LHCN-M2 (cell line): ENCODE measurements at places on chromosomes 7 and 10.

GRCh38 chr7:117385363-117386109 lies 41.8 kb downstream of the ASZ1 start:
- peak; percentile 18 for DNase-seq

- no peak for DNase-seq
Measured at GRCh38 chr10:113986316-113986715, 57.4 kb upstream of the ADRB1 start.

- no peak for DNase-seq
Measured at GRCh38 chr7:133919810-133920209, 207.3 kb upstream of the LRGUK start.

GRCh38 chr7:137850972-137851945 lies 4.5 kb upstream of the DGKI start:
- DNase-seq: peak; percentile 49

- no peak for DNase-seq
Measured at GRCh38 chr10:69712342-69712741, 82.3 kb downstream of the FAM241B start.

GRCh38 chr7:99374111-99375064 lies at the start of gene ARPC1B:
ARPC1B (plus strand) TSS chr7:99374730; CDS start chr7:99385715, 10,985 bp downstream.
- DNase-seq: peak; percentile 70

GRCh38 chr7:95330204-95330960 lies 6.0 kb upstream of the PON1 start:
- DNase-seq: peak; percentile 85

DNA sequence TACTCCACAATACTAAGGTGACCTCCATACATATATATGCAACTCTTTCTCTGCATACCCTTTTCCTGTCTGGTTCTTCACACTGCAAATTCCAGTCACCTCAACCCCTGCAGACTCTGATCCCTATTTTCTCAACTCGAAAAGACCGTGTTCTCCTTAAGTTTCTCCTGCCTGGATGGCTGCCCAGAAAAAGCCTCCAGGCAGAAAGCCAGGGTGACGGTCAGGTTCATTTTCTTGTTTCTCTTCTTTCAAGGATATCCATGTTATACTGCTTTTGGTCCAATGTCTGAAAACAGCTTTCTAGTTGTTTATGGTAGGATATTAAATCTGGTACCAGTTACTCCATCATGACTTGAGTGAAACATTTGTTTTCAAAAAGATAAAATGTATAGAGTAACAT lies 267.8 kb upstream of the MYO3A start:
- DNase-seq: no peak

DNA sequence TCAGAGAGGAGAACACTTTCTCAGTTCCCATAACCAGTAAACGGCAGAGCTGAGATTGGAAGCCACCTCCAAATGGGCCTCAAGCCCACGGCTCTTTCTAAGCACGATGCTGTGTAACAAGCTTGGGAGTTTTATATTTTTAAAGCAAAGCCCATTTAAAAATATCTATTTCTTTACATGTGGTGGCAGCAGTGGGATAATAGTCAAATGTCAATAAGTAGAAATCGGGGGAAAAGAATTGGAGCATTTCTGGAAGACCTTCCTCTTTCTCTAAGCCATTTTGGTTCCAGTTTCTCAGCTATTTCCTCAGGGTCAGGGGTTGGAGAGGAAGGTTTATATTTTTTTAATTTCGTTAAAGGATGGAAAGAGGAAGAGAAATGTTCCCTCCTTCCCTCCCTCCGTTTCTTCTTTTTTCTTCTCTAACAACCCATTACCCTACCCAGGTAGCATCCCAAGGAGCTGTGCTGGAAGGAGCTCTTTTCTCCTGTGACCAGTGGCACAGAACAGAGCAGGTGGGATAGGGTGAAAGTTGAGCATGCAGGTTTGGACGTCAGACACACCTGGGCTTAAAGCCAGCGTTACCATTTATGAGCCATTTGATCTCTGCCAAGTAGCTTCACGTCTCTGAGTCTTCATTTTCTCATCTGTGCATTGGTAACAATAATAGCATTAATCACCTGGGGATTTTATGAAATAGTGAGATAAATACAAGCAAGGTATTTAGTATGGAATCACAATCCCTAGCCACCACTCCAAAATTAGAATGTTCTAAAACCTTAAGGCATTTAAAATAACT lies 515.7 kb downstream of the RPS24 start:
- no peak for DNase-seq

- no peak for DNase-seq
Measured at GRCh38 chr7:94222516-94222915, 172.2 kb upstream of the COL1A2 start.

- peak; percentile 70 for DNase-seq
Measured at GRCh38 chr7:1562597-1563051, 6.6 kb upstream of the TMEM184A start.

- DNase-seq: no peak
Measured at GRCh38 chr7:1263391-1263951, 30.8 kb downstream of the UNCX start.

GRCh38 chr10:82961864-82962263 lies 1086.9 kb downstream of the NRG3 start:
- no peak for DNase-seq

DNA sequence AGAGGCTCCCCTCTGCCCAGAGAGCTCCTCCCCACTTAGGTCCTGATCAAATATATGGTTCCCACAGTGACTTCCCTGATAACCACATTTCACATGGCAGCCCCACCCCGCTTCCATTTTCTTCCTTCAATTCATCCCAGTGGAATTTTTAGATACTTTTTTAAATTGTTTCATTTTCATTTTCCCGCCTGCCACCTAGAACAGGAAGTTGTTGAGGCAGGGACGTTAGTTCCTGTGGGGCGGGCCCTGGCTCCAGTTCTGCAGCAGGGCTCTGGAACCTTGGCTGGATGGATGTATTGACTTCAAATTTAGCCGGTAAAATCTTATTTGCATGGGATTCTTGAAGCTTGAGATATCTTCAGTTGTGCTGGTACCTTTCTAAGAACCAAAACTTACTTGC lies 226.6 kb downstream of the PAXIP1 start:
- DNase-seq: no peak

DNA sequence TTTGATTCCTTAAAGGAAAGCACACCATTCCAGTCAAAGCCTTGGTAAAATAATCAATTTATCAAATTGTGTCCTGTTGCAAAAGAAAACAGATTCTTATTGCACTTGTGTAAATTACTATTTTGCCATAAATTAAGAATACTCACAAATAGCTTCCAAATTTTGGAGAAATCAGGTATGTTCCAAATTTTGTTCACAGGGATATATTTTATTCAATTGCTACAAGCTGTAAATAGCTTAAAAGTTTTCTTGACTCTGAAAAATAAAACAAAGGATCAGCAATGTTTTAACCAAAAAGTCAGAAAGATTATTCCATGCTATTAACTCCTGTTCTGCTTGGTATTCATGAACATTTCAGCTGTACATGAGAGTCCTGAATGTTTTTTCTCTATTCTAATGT lies 47.4 kb upstream of the CHST3 start:
- DNase-seq: no peak

- DNase-seq: no peak
Measured at GRCh38 chr7:22343071-22343470, 13.9 kb downstream of the RAPGEF5 start.

- peak; percentile 92 for DNase-seq
Measured at GRCh38 chr10:17229016-17229716, 1.1 kb downstream of the VIM start.

GRCh38 chr7:75064801-75065200 lies 8.8 kb downstream of the RCC1L start:
- no peak for DNase-seq

DNA sequence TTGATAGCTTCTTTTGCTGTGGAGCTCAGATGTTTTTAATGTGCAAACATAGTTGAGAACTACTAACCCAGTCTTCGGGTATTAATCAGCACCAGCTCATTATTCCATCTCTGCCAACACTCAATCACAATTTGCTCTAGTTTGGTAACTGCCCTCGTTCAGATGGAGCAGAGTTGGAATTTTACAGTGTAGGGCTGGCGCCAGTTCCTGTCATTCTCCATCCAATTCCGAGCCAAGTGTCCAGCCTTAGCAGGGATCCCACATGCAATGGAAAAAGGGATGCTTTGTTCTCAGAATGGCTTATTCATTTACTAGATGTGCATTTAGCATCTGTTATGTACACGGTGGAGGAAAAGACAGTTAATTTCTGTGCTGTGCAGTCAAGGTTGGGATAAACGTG lies 504.5 kb upstream of the GALNT17 start:
- no peak for DNase-seq

DNA sequence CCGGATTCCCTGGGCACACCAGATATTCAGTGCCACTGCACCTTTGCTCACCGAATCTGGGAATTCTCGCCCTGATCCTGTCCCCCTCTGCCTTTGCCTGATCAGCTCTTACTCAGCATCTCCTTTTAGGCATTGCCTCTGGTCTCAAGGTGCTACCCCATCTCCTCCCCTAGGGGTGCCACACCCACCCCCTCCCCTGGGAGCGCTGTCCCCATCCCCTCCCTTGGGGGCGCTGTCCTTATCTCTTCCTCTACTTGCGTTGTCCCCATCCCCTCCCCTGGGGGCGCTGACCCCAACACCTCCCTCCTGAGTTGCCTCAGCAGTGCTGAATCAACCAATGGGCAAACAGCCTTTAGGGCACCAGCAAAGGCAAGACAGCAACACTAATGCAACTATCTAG lies 686.9 kb upstream of the FOXK1 start:
- no peak for DNase-seq

- DNase-seq: no peak
Measured at GRCh38 chr7:96685755-96686154, 23.9 kb downstream of the SEM1 start.

- no peak for DNase-seq
Measured at GRCh38 chr7:56578612-56579011, 462.4 kb upstream of the NUPR2 start.
